Activated T-cell treated with anti-CD3 and anti-CD28 coated beads, Interleukin-2, amount 50 U/mL, for 72 hours (primary cell): ENCODE measurements at places on chromosomes 2 and 18. TPM values are rescaled to one million over a fixed set of nuclear protein-coding genes. Genes with fewer than 3 reads are reported as not detected.

DNA sequence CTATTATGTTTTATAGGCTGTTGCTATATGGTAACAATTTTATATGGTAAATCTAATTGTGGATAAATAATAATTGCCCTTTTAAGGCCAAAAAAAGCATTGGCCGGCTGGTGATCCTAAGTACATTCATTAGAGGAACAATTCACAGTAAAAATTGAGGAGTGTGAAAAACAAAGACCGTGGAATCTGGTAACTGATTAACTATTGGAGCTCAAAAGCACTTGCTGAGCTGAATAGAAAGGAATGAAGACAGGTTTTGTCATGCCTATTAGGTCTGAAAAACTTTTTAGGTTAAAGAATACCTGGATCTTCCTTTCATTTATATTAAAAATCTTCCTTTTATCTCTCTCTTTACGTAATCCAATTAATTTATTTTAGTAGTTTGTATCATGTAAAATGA lies 18.5 kb upstream of the RBBP8 start:
- DNase-seq, result no peak

- DNase-seq, result no peak
Observed at GRCh38 chr18:48544661-48545415, 6.0 kb downstream of the CTIF start.

GRCh38 chr18:13460946-13461345 lies 242.4 kb downstream of the LDLRAD4 start:
- no peak for DNase-seq

DNA sequence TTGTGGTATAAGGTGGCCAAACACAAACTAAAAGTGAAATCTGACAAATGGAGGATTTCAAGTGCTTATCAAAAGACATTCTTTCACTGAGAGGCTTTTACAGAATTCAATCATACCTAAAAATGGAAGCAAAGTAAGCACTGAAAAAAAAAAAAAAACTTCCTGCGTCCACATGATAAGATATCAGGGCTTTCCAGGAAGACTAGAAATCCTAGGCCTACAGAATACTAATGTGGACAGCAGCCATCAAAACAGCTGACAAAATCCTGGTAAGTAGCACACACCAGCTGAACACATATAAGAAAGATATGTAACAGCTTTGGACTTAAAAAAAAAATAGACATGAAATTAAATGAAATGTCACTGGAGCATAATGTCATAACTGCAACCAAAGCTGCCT lies 178.2 kb downstream of the SUCLG1 start:
- DNase-seq, result no peak

DNA sequence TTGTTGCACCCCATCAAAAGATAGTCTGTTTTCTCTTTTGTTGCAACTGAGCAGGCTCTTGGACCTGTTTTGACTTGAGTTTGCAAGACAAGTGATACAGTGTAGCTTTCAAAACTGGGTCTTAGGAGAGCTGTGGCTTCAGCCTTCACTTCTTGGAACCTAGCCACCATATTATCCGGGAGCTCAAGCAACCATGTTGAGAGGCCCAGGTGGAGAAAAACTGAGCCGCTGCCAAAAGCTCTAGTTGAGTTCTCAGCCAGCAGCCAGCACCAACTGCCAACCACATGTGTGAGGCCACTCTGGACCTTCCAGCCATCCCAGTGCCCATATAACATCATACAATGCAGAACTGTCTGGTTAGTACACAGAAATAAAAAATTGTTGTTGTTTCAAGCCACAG lies 5.4 kb downstream of the CACNB4 start:
- no peak for DNase-seq

DNA sequence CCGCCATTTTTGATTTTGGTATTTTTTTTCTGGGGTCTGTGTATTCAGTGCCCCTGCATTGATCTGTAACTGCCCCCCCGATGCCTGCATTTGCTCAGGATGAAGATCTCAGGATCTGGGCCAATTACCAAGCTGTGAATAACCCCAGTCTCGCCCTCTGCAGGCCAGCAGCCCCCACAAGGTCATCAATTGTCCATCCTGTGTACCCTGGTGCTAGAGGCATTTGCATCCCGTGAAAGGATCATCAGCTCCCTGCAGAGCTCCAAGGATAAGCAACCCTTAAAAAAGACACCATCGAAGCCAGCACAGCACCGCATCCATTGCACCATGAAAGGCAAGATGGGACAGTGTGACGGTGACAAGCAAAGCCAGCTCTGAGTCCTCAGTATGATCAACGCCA lies 154.1 kb upstream of the KLHL29 start:
- no peak for DNase-seq

- DNase-seq, result no peak
Observed at GRCh38 chr2:67871686-67872412, 191.0 kb downstream of the C1D start.

- no peak for DNase-seq
Observed at GRCh38 chr2:232903989-232904388, 33.9 kb downstream of the SNORC start.

GRCh38 chr2:30866974-30867373 lies 59.7 kb upstream of the CAPN13 start:
- no peak for DNase-seq

GRCh38 chr2:226715347-226715990 lies 84.2 kb downstream of the IRS1 start:
- no peak for DNase-seq

DNA sequence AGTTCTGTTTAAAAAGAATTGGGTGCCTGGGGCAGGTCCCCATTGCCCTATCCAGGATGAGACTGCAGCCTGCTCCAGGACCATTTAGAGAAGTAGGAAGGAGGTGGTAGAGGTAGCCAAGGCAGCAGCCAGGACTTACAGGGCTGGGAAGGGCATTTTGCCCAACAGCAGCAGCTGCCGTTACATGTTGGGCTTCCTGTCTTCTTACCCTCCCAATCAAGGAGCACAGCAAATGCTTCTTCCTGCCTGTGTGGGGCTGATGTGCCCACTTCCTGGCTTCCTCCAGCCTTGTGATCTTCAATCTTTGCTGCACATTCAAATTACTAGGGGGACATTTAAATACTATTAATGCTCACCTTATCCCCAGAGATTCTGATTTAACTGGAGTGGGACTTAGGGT lies 112.0 kb downstream of the QPCT start:
- peak; percentile 22 for DNase-seq

DNA sequence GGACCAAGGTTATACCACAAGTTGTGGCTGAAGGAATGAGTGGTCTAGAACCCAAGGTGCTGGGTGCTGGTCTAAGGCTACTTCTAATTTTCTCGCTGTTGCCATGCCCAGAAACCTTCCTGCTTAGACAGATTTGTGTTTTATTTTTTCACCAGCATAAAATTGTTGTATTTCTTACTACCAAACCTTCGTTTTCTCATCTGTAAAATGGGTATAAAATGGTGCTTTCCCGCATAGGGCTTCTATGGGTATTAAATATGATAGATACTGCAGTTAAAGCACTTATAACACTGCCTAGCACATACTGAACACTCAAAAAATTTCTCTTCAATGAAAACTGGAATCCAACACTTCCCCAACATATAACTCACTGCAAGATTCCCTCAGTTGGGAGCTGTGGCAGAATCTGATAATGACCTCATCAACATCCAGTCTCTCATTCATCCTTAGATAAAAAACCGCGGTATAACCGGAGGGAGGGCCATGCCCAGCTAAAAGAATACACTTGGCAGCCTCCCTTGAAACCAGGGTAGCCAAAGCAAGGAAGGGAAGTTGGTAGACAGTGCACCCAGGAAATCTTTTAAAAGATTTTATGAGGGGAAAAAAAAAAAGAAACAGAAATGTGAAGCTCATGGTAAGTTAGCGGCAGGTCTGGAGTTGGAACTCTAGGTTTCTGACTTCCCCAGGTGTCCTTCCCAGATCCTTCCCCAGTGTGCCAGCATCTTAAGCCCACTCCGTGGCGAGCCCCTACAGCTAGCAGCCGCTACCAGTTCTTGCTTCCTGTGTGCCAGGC lies 1.2 kb downstream of the NEMP2 start:
- DNase-seq, result no peak

Gene GDF7
- total RNA-seq, result not detected

Gene UGT1A4
- total RNA-seq, result not detected
